ENCODE measurements at places on chromosomes 11 and 22.

- no peak for DNase-seq
Observed at GRCh38 chr22:37560608-37561211, 430 bp downstream of the CDC42EP1 start.

DNA sequence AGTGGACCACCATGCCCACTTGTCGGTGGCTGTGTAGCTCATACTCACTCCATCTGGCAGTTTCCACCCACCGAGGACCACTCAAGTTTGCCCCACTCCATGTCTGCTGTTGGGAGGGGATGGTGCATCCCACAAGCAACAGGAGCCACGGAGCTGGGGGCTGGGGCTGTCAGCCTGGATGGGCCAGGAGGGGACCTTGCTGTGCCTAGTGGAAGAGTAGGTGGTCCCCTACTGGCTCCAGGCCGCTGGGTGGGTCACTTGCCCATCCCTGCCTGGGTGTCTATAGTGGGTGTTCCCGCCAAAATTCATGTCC is 57.0 kb downstream of the SMIM38 start:
- DNase-seq, result no peak

- DNase-seq, result no peak
Observed at GRCh38 chr11:72626414-72626936, 47.7 kb downstream of the PDE2A start.

- DNase-seq, result no peak
Observed at GRCh38 chr11:1218256-1218787, 4.5 kb upstream of the MUC5B start.

GRCh38 chr11:58493676-58494075 is 14.2 kb downstream of the OR5B21 start:
- DNase-seq, result no peak

- DNase-seq, result no peak
Observed at GRCh38 chr11:17010851-17011420, 3.3 kb downstream of the PLEKHA7 start.

- DNase-seq, result no peak
Observed at GRCh38 chr11:93074352-93074751, 104.9 kb downstream of the MTNR1B start.

DNA sequence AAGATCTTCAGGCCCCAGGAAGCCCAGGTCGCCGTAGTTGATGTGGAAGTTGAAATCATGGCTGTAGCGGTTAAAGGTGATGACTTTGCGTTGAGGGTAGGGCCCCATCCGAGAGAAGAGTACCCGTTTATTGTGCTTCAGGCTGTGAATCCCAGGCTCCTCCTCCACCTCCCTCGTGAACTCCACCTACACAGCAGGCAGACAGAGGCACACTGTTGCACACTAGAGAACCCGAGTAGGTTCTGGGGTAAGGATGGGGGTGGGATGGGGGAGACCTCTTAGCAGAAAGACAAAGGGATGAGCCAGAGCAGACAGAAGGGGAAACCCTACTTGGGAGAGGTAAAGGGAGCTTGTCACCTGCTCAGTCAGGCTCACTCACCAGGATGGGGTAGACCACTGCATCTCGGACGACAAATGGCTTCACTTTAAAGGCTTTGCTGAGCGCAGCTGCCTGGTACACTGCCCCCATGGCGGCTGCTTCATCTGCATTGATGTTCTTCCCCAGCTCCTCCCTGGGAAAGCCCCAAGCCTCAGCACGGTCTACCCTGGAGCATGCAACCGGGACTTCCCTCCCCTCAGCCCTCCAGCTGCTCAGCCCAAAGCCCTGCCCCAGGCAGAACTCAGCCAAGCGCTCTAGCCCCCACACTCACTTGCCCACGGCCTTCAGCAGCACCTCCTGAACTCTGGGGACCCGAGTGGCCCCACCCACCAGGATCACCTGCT is 5.4 kb downstream of the HYOU1 start:
- no peak for DNase-seq

- no peak for DNase-seq
Observed at GRCh38 chr22:30340911-30341685, 14.4 kb upstream of the TBC1D10A start.

DNA sequence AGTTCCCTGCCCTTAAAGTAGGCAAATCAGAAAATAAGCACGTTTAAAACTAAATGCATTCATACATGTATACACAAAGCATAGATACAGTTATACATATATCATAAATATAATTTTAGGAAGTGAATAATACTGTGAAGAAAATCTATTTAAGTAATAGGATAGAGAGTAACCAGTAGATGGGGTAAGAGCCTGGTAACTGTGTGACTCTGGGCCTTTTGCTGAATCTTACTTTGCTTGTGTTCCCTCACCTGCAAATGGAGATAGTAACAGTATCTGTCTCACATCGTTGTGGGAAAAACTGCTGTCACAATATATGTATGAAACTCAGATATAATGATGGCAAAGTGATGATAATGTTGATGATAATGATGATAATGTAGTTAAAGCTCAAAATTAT is 29.9 kb downstream of the MS4A2 start:
- DNase-seq, result no peak

- no peak for DNase-seq
Observed at GRCh38 chr22:32699001-32699582, 102.4 kb upstream of the TIMP3 start.

GRCh38 chr11:8328848-8329330 is 65.2 kb upstream of the LMO1 start:
- peak; percentile 83 for DNase-seq

DNA sequence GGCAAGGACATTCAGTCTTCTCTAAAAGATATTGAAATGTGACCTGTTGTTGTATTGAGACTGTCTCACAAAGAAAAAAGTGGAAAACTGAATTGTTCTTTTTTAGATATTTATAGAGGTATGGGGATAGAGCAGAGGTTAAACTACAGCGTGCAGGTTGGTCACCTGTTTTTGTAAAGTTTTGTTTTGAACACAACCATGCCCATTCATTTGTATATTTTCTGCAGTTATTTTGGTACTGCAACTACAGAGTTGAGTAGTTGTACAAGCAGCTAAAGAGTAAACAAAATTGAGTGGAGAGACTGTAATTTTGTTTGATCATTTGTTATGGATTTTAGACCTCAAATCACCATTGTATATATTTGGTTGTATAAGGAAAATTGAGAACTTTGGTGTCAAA is 11.3 kb downstream of the EED start:
- DNase-seq, result no peak

DNA sequence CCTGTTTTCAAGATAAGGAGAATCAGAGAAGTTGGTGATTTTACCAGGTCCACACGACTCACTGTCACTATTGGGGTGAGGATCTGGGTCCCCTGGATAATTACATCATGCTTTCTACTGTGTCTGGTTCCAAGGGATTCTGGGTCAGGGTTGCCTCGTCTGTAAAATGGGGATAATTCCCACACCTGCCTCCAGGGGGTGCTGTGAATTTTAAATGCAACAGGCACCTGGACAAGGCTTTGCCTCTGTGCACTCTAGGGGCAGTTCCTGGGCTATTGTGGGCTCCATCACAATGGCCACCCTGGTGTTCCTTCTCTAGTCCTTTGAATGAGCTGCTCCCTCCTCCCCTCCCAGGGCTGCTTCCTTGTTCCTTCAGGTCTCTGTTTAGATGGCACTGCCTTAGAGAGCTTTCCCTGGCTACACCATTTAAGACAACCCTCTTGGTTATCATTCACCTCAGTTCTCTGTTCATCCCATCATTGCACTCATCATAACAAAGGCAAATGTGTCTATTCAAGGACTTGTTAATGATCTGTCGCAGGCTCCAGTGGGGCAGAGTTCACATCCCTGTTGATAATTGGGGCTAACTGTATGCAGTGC is 178.6 kb downstream of the MIAT start:
- DNase-seq, result peak; percentile 9

DNA sequence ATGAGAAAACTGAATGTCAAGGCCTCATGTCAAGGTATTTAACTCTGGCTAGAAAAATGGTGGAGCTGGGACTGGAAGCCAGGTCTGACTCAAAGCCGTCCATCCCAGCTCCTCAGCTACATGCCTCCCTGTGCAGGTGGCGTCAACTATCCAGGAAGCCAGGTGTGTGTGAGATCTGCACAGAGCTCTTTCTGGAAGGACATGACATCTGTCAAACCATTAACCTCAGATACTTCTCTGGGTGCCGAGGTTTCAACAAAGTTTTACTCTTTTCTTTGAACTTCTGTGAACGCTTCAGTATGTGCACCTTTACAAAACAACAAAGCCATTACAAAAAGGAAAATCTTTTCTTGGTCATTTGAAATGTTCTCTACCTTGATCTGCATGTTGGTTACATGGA is 7.0 kb upstream of the CASTOR1 start:
- DNase-seq, result no peak

DNA sequence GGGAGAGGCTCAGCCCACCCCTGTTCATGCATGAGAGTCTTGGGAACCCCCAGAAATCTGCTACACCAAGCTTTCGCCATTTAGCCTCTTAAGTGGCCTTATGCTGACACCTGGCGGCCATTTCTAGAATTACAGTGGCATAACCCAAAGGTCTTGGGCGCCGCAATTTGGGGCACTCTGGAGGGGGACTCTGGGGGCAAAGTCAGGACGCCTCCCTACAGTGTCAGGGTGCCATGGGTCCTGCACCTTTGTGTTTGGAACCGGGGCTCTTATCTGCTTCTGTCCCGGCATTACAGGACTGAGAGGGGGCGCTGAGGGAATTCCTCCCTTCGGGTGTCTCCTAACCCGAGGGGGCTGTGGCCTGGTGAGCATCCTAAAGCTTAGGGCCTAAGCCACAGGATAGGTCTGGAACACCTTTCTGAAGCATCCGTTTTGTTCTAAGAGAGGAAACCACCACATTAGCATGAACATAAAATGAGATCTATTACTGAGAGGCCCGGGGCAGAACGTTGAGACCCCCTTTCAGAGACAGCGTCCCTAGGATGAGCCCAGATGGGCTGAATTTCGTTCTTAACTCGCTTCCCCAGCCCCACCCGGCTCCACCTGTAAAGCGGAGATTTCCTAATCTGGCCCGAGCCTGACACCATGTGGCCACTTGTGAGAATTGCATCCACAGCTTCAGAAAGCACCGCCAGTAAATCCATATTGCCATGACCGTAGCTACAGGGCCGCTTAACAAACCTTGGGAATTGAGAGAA is 9.3 kb downstream of the INS start:
- DNase-seq, result peak; percentile 81

DNA sequence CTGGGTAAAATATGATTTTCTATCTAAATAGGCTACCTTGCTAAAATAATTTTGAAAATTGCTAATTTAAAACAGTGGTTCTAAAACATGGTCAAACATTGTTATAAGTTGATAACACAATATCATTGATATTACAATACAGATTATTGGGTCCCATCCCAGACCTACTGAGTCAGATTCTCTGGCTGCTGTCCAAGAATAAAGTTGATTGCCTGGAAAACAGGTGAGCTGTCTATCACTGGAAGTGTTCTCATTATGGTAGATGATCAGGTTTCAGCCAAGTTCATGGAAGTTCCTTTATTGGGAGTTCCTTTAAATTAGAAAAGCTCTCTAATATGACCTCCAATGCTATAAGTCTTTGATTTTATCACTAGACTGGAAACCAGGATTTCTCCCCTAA is 52.3 kb downstream of the SC5D start:
- no peak for DNase-seq

GRCh38 chr11:42407341-42407740 is 904.5 kb upstream of the API5 start:
- no peak for DNase-seq

DNA sequence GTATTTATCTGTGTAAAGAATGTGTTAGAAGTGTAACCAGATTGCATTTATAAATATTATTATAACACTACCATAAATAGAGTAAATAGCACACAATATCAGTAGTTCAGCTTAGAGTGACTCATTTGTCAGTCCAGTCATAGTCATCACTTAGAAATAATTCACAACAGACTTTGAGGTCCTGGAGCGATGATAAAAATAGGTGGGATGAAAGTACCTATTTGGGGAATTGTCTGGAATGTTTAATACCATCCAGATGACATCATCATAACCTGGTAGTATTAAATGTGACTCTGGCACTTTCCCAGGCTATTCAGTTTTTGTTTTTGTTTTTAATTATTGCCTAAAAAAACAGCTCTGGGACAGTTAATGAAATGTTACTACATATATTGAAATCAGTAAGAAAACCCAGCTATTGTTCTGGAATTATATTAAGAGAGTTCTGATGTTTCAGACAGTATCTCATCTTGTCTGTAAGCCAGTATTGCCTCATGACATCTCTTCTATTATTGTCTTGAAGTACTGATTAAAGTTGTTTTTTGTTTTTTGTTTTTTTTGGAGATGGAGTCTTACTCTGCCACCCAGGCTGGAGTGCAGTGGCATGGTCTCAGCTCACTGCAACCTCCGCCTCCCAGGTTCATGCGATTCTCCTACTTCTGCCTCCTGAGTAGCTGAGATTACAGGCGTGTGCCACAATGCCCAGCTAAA is 74.8 kb downstream of the SIK2 start:
- DNase-seq, result no peak

- no peak for DNase-seq
Observed at GRCh38 chr11:82969811-82970210, 68.3 kb downstream of the DDIAS start.

- DNase-seq, result no peak
Observed at GRCh38 chr11:47550288-47551047, 2.5 kb downstream of the CELF1 start.

DNA sequence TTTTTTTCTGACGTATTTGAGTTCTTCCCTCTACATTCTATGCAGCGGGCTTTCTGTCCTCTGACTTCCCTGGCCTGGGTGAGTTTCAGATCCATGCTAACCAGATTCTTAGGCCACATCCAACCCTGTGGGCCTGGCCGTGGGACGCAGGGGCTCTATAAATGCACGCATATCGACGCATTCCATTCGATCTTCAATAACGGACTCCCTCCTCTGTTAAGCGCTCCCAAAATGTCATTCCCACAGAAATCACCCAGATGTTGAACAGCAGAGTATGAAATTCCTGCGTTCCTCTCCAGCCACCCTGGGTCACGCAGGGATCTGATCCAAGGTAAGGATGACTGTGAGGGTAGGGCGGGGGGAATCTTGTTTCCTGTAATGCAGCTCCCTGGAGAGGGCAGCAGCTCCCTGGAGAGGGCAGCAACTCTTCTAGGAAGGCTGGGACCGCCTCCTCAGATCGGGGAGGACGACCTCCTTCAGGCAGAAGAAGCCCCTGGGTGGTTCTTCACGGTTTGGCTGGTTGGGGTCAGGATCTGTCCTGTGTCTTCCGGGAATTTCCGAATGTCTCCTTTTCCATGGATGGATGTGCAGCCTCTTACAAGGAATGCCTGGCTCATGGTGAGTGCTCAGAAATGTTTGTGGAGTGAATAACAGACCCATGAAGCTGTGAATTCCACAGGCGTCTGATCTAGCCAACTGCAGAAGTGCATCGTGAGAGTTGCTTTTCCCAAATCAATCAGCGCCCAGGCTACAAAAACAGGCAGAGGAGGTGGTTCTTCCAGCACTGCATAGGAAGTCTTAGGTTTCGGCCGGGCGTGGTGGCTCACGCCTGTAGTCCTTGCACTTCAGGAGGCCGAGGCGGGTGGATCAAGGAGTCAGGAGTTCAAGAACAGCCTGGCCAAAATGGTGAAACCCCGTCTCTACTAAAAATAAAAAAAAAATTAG is 12.2 kb downstream of the MRGPRD start:
- no peak for DNase-seq

DNA sequence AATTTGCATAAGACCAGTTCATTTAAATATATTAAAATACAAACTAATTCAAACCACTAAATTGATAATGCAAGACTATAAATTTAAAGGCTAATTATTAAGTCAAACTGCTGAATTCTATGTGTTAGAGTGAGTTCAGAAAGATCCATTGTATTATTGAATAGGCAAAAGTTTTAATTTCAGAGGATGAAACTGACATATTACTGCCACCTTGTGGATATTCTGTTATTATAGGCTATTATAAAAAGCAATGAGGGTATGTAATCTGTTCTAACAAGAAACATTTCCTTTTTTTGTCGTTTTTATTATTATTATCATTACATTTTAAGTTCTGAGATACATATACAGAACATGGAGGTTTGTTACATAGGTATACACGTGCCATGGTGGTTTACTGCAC is 20.9 kb upstream of the NAALAD2 start:
- DNase-seq, result peak; percentile 40
